Central memory CD4-positive, alpha-beta T cell (primary cell): ENCODE measurements at places on chromosomes 6 and 20.

GRCh38 chr20:35014537-35014936 lies 58.9 kb downstream of the MYH7B start:
- no peak for DNase-seq

GRCh38 chr20:62692176-62692575 lies 16.5 kb upstream of the NTSR1 start:
- no peak for DNase-seq

DNA sequence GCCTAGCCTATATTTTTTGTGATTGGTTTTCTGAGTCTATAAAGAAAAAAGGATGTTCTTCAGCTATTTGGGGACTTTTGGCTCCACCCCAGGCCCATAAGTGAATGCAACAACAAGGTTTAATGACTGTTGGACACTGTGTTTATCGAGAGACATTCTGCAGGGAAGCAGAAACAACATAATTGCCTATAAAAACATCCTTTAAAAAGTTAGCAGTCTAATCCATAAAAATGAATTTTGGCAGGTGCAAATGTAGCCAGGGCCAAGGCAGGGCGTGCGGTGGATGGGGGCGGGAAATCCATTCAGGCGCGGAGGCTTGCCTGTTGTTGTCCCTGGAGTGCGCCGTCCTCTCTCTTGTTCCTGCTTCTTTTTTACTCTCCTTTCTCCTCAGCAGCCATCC lies 99.3 kb downstream of the PAX1 start:
- no peak for DNase-seq

GRCh38 chr6:167507376-167507945 lies 182.6 kb downstream of the TTLL2 start:
- no peak for DNase-seq

DNA sequence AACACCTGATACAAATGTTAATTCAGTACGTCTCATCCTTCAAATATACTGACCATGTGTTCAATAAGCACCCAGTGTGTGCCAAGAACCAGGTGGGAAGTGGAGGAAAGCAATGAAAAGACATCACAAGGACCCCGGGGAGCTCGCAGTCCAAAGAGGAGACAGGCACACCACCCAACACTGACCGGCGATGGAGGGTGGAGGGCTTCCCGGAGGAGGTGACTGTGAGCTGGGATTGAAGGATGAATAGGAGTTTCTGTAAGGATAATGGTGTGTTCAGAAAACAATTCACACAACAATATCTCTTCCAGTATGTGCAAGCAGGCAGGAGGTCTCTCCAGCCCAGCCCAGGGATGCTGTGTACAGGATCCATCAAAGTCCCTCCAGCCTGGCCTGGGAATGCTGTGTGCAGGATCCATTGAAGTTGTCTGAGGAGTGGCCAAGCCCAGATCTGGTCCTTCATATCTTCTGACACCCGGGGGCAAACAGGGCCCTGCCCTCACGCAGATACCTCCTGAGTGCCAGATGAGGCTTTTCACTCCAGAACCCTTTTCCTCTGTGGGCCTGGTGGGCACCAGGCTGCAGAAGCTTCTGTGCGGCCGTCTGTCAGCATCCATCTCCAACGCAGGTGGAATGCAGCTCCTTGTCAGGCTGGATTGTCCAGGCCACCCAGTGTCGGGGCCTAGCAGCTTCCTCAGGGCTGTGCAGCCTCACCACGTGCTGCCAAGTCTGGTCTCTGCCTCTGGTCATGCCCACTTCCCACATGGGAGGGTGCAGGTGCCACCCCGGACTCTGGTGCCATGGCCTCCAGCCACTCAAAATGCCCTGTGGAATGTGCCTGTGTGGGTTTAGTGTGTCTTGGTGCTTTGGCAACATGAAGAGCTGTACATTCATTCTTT lies 36.3 kb downstream of the DLL1 start:
- DNase-seq = no peak

DNA sequence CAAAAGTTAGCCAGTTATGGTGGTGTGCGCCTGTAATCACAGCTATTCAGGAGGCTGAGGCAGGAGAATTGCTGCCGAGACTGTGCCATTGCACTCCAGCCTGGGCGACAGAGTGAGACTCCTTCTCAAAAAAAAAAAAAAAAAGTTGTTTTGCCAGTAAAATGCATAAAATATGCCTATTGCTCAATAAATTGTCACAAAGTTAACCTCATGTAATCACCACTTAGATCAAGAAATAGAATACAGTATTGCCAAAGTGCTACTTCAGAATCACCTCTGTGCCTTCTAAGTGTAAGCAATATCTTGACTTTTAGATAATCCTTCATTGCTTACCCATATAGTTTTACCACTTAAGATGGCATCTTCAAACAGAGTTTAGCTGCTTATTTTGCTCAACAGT lies 80.7 kb downstream of the TRMT11 start:
- DNase-seq = no peak

DNA sequence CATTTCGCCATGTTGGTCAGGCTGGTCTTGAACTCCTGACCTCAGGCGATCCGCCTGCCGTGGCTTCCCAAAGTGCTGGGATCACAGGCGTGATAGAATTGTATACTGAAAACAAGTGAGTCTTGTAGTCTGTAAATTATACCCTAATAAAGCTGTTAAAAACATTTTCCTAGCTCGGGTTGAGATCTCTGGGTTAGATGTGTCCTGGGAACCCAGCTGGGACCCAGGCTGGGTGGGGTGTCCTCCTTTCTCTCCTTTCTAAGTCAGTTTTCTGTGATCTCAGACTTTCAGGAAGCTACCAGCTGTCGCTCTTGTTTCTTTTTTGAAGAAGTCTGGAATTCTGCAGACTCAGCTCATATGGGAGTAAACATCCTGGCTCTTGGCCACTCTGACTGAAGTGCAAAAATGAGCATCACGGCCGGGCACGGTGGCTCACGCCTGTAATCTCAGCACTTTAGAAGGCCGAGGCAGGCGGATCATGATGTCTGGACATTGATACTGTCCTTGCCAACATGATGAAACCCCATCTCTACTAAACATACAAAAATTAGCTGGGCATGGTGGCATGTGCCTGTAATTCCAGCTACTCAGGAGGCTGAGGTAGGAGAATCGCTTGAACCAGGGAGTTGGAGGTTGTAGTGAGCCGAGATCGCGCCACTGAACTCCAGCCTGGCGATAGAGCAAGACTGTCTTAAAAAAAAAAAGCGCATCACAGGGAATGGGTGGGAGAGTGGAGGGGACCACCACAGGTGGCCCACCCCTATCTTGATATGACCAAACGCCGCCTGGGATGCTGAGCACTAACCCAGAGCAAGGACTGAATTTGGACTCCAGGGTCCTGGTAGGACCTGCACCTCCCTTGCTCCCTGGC lies 9.9 kb upstream of the PCIF1 start:
- no peak for DNase-seq

GRCh38 chr20:8557711-8558110 lies 425.6 kb downstream of the PLCB1 start:
- DNase-seq = no peak

- no peak for DNase-seq
These were observed 127.0 kb downstream of the PACRG start for GRCh38 chr6:162854734-162855191.

DNA sequence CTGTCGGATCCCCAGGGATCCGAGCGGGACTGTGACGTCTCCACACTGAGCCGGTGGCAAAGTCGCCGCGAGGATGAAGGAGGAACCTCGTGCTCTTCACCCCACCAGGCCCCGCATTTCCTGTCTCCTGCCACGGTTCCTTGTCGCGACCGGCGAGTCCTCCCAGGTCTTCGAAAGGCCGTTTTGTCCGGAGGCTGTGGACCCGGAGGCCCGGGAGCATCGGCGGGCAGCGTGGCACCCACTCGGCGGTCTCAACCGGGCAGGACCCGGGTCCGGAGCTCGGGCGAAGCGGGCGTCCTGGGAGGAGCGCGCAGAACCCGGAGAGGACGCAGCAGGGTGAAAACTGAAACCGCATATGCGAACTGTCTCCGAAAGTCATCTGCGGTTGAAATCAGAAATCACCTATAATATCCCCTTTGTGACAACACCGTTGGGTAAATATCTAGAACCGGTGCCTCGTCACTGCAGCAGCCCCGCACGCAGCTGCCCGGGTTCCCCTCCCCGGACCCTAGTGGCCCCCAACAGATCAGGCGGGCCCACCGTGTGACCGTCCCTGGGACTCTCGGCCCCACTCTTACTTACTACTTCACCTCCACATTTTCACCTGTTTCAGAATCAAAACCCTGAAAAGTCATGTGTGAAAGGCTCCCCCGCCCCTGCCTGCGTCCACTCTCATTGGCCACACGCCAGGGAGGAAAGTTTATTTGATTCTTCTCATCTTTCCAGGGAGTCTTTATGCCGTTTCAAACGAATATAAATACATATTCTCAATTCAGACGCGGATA lies 3.1 kb upstream of the ULBP2 start:
- peak; percentile 76 for DNase-seq

- DNase-seq = no peak
These were observed 195.3 kb downstream of the GJA1 start for GRCh38 chr6:121630716-121631115.

DNA sequence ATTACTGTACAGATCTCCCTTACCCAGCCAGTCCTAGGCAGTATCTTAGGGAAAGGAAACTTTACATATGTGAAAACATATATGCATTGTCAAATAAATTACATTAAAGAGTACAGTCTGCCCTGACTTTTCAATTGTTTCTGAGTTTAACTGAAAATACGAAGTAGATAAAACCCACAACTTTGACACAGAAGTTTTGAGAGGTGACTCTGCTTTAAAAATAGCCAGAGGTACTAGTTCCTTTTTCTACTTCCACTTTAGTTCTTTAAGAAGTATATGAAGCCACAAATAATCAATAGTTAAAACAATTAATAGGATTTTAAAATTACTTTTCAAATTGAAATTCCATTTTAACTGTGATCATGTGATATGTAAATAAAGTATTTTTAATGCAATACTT lies 62.9 kb downstream of the BMP5 start:
- DNase-seq = no peak

DNA sequence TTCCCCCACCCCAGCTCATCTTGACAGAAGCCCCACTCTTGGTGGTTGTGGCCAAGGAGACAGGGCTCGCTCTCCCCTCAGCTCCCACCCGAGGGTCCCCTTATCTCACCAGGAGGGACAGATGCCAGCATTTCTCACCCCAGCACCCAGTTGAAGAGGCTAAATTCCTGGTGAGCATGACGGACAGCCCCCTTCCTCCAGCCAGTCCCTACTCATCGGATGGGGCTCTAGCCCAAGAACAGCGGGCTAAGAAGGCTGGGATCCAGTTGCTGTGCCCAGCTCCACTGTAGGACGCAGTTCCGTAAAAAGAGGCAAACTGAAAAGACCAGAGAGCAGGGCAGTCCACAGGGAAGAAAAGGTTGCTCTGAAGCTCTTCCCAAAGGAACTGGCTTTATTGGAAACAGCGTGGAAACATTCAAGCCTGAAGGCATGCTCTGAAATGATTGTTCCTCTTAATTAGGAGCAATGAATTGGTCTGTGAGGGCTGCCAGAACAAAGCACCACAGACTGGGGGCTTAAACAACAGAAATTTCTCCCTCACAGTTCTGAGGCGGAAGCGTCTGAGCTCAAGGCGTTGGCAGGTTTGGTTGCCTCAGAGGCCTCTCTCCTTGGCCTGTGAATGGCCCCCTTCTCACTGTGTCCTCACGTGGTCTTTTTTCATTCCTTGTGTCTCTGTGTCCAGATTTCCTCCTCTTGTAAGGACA lies 17.9 kb upstream of the KIF25 start:
- DNase-seq = no peak

DNA sequence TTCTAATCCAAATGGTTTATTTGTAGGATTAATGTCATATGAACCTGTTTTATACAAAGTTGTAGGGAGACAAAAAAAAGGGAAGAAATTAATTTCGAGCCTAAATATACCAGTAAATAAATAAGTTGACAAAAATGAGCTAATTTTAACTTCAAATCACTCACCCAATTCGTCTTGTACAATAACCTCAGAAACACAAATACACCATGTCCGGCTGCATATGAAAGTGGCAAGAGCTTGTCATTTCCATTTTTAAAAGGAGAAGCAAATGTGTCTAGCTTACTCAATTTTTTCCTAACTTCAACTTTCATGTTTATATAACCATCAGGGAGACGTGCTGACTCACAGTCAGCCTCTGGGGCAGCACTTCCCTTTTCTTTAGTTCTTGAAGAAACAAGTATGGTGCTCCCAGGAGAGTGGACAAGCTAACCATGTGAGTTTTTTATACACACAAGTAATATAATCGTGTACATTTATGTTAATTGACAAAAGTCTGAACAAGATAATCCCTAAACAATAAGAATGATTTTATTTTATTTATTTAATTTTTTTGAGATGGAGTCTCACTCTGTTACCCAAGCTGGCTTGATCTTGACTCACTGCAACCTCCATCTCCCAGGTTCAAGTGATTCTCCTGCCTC lies 55.5 kb upstream of the SGK1 start:
- DNase-seq = no peak

- no peak for DNase-seq
These were observed 45.1 kb downstream of the SYTL3 start for GRCh38 chr6:158694913-158695312.

DNA sequence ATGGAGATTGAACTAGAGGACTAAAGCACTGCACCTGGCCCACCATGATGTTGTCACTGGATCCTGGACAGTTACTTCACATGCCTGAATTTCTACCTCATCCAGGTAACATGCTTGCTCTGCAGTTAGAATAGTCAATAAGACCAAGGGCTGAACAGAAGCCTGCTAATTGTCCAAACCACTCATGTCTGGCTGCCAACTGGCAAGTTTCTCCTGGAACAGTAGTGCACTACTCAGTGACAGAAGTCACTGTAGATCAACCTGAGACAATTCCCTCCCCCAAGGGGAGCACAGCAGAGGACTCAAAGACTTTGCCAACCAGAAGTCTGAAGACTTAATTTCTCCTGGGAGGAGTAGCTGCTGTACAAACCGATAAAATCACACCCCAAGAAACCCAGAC lies 454.6 kb upstream of the MARCKS start:
- DNase-seq = no peak

DNA sequence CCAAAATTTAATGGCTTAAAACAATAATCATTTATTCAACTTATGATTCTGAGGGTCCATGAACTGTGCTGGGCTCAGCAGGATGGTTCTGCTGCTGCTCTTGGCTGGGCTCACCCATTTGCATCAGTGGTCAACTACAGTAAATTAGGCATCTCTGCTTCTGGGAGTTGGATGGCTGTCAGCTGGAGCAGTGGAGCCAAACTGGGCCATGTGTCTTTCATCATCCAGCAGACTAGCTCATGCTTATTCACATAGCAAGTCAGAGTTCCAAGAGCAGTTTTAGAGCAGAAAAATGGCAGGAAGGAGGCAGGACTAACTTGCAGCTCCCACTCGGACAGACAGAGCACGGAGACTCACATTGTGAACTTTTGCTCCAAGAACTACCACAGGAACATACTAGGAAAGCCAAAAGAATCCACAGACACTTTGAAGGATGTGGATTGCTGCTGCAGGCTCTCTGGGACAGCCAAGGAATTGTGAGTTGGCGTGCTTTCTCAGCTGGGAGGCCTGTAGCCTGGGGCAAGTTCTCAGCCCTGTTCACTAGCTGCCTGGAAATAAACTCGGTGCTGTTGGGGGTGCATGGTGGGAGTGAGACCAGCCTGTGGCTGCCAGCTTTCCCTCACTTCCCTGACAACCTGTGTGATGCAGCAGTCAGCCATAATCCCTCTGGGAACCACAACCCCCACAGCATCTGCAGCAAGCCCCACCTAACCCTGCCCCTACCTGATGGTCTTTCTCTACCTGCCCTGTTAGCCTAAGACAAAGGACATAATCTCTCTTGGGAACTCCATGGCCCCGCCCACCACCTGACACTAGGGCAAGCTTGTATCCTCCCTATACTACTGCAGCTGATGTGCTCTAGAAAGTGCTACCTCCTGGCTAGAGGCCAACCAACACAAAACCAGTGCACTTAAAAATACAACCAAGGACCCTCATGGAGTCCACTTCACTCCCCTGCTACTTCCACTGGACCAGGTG lies 129.0 kb downstream of the JPH2 start:
- DNase-seq = no peak

GRCh38 chr6:144007478-144008119 lies 460 bp downstream of the PLAGL1 start:
- DNase-seq = no peak
